ENCODE measurements at places on chromosomes 5 and 9.

GRCh38 chr5:35771839-35772238, 84.9 kb upstream of the IL7R start:
- DNase-seq, result no peak

DNA sequence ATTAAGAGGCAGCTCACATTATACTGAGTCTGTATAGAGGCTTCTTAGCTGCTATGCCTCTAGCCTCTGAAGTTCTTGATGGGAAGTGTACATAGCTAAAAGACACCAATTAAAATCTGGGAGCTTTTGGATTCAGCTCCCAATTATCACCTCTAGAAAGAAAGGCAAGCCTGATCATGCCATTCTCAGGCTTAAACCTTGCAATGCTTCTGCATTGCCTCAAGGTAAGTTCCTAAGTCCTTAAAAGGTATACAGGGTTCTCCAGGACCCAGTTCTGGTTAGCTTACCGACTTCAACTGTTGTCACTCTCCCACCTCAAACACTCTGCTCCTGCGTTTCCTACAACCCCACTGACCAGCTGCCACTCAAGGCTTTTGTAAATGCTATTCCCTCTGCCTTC, 17.5 kb upstream of the CCL28 start:
- no peak for DNase-seq

GRCh38 chr9:70814597-70814996, 306.8 kb downstream of the TRPM3 start:
- no peak for DNase-seq

DNA sequence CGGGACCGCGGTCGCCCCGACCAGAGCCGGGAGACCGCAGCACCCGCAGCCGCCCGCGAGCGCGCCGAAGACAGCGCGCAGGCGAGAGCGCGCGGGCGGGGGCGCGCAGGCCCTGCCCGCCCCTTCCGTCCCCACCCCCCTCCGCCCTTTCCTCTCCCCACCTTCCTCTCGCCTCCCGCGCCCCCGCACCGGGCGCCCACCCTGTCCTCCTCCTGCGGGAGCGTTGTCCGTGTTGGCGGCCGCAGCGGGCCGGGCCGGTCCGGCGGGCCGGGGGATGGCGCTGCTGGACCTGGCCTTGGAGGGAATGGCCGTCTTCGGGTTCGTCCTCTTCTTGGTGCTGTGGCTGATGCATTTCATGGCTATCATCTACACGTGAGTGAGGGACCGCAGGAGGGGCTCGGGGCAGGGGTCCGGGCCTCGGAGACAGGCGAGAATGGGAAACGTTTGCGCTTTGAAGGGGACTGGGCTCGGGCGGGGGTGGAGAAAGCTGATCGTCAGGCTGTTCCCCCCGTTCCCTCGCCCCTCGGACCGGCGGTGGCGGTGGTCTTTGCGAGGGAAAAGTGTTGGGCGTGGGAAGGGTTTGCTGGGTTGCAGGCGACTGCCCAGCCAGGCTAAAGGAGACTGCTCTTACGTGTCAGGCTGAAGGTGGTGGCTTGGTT, 457 bp downstream of the UGCG start:
- DNase-seq, result peak; percentile 71

DNA sequence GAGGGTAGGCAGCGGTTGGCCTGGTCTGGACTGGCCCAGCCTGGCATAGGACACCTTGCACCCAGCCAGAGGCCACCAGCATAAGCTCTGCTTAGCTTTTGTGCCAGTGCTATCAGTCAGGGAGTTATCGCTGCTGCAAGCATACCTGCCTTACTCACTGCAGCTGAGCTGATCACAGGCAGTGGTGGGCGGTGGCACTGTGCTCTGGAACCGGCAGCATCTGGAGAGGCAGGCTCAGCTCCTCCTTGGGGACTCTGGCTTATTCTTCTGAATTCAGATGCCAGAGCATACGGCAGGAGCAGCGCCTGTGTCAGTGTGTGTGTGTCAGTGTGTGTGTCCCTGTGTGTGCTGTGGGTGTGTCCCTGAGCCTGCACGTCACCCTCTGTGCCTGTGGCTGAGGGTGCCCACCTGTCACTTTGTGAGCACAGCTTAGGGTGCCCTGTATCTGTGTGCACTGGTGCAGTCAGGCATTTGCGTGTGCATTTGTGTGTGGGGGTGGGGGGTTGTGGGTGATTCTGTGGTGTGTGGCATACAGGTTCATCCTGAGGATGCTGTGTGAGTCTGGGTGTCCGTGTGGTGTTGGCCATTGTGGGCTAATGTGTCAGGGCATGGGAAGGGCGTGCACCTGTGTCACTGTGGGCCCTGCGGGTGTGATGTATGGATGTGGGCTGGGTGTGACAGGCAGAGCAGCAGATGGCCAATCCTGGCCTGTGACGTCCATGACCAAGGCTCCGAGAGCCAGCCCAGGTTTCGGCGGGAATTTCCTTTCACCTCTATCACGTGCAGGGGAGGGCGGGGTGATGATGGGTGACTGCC, 23.5 kb downstream of the LMX1B start:
- no peak for DNase-seq

GRCh38 chr9:135299651-135300345, 179.8 kb upstream of the PPP1R26 start:
- no peak for DNase-seq

- DNase-seq, result no peak
These were observed 239.1 kb downstream of the ENC1 start for GRCh38 chr5:74401281-74401945.

- no peak for DNase-seq
These were observed 80.5 kb downstream of the PAPPA start for GRCh38 chr9:116234081-116234480.

GRCh38 chr5:13640270-13640669, 304.2 kb downstream of the DNAH5 start:
- no peak for DNase-seq

DNA sequence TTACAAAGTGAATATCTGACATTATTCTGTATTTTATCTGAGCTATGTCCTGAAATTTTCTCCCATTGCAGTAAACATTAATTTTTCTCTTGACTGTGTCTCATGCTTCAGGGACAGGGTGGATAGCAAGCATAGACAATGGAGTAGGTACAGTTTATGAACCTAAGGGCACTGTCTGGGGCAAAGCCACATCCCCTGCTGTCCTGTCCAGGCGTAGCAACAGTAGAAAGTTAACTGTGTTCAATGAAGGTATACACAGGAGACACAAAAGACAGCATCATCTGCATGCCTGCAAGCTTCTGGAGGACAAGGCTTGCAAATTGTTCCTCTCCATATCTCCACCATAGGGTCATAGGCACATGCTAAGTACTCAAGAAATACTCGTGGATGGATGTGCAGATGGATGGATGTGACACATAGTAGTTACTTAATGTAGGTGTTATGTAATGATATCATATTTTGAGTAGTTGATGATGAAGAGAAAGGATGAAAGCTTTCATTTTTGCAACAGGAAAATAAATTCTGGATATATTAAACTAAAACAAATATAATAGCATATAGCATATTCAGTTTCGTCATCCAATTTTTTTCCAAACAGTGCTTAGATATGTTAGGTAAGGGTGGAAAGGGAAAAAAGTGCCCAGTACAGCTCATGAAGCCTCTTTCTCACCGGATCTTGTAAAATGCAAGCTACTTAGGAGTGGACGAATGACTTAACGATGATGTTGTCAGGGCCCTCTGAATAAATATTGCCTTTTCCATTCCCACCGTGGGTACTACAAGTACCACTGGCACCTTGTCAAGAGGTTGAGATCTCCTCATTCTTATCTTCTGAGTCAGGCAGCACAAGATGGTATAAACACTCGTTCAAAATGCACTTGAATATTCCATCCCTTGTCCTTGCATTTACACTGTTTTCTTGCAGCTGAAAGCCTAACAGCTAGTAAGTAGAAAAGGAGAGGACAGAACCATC, 19.9 kb upstream of the ZSWIM6 start:
- no peak for DNase-seq

DNA sequence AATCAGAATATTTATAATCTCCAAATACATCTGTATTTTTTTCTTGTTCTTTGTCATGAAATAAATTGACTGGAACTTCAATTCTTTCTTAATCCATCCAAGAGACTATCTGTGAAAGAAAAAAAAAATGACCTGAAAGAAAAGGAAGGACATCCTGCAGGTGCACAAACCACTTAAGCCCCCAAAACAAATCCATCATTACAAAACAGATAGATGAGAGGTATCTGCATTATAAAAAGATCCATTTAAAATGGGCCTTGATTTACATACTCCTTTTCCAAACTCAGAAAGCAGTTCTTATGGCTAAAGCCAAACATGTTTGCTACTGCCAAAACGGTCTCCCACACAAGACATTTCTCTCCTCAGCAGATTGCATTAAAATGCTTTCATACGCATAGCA, 85.5 kb downstream of the ELAVL2 start:
- DNase-seq, result no peak

GRCh38 chr9:109940561-109940960, 160.6 kb downstream of the PALM2AKAP2 start:
- no peak for DNase-seq

DNA sequence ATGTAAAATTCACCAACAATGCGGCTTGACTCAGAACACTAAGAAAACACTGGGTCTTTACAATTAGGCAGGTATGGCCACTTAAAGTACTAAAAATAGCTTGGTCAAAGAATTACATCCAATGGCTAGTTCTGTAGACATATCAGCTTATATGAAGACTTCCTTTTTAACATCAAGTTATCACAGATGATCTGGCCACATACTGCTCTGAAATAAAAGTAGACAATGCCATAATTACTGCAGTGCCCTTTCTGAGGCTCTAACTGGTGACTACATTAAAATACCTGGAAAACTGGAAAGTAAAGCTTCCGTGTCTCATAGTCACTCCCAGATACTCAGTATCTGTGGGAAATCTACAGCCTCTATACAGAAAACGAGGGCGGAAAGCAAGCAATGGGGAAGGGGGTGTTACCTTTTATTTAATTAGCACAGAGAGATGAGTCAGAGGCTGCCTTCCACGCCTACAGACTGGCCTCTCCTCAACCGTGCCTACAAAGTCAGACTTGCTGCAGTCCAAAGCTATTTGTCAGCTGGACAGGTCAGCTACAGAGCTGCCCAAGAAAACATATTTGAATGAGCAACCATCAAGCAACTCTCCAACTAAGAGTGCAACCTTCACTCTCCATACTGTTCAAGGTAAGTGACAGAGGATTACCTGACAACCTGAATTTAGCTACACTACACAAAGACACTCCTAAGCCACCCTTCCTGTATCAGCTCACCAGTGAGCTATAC, 8.7 kb downstream of the SERINC5 start:
- DNase-seq, result peak; percentile 49

DNA sequence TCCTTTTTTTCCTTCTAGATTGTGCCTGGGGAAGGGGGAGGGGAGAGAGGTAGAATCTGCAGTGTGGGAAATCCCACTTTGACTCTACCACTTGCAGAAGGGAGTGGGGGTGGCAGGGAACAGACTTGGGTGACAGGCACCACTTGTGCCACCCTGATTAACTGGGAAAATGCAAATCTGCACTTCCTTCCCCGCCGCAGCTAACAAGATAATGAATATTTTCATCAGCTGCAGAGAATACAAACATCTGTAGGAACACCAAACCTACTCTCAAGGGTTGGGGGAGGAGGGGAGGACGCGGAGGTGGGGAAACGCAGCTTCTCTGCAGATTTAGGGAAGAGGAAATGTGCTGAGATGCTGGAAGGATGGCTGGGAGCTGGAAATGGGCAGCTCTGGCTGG, 73.5 kb downstream of the TRIM32 start:
- DNase-seq, result no peak

DNA sequence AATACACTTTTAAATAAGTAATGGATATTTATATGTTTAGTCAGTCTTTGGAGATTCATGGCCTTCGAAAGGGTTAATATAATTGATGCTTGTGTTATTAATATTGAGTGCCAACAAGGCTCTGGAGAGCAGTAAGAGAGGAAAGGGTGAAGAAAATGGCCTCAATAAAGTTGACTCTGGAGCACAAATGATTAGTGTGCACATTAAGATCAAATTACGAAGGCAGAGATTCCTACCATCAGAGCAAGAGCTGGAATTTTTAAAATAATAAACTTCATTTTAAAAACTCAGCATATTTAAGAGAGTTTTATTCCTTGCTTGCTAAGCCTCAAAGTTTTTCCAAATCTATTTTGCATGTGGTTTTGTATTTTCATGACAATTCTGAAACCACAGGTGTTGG, 14.8 kb downstream of the SLC44A1 start:
- no peak for DNase-seq

DNA sequence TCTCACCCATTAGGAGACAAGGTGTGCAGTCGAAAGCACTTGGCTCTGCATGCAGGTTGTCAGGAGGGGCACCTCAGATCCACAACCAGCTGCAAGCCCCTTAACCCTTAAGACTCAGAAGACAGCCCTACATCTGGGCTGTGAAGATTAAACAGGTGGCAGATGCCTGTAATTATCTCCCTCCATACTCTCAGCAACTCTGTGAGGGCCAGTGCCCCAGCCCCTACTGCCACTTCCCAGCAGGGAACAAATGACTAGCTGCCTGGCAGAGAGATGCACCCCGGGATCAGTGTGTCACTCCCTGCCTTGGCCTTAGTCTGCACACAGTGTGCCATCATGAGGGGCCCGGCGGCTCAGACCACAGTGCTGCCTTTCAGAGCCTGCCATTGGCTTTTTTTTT, 42.0 kb downstream of the CRB2 start:
- no peak for DNase-seq

GRCh38 chr9:113350107-113350661, 843 bp downstream of the BSPRY start:
- DNase-seq, result no peak

DNA sequence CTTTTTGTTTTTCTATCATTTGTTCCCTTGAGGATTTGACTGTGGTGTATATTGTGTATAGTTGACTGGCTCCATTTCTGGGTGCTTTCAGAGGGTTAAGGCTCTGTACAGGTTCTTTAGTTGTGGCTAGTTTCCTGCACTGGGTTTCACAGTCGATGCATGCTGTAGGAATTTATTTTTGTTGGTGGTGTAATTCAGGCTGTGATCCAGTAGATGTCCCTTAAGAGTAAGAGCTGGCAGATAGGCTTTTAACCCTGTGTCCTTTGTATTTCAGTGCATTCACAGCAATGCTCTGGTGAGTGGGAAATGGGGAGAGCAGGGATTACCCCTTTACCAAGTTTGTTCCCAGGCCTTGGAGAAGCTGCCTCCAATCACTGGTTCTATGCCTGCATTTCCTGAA, 112.9 kb downstream of the SPATA31D1 start:
- DNase-seq, result no peak

DNA sequence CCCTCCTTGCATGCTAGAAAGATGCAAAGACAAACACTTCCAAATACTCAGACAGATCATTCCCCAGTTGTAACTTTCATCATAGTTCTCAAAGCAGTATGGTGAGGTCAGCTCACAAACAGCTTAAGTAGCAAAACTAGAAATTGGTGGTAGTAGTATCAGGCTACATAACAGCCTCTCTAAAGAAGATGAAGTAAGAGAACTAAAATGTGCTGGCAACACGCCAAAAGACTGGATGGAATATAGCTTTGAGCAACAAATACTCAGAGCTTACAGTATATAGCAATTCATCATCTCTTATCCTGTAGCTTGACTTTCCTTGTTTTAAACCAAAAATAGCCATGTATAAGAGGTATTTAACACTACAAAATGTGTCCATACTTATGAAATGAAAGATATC, 7.5 kb downstream of the PFDN1 start:
- no peak for DNase-seq

DNA sequence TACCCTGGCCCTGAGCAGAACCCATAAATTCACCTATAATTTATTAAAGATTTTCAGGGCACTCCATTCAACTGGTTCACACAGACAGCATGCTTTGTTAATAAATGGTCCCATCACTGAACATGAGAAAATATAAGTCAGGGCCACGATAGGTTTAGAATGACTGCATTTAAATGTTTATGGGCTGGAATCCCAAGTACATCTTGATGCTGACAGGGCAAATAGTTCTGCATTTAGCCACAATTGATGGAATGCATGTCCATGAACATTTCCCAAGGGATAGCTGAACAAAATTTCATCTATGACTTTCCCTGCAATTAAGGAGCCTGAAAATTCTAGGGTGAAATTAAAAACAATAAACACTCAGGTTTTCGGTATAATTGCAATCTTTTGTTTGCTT, 124.5 kb downstream of the CAAP1 start:
- DNase-seq, result no peak

Measured in Right ventricle myocardium superior (tissue), 1 donor.